ENCODE measurements at places on chromosomes 1 and 21.

DNA sequence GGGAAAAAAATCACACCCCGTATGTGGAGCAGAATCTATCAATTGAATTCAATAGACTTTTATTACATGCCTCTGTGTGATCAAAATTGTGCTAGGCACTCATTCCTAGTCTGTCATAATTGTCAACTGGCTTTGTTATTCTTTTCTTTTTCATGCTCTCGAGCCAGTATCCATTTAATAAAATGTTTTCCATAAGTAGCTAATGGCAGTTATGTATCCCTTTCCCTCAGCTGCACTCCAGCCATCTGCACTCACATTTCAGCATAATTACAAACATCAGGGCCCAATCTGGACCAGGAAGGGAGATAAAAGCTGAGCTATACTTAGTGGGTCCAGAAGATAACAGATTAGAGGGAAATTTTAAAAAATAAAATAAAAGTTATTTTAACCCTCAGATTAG is 15.9 kb downstream of the RGS5 start:
- no peak for DNase-seq

DNA sequence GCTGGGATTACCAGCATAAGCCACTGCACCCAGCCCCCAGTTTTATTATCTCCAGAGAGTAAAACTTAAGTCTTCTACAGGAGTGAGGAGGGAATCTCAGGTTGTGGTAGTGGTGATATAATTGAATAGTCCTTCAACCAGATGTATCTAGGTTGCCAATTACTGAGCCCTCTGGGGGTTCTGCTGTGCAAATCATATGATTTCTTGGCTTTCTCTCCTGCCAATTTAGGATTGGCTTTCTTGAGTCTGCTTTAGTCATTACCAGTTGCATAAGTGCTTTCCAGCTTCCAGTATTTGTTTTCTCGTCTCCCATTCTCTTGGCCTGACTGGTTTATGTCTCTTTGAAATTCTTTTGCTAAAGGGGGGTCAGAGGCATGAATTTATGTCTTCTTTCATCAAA is 11.1 kb downstream of the CPT2 start:
- DNase-seq = no peak

GRCh38 chr1:12519693-12520364 is 98.2 kb downstream of the DHRS3 start:
- no peak for DNase-seq

GRCh38 chr1:3560251-3560871 is 50.9 kb downstream of the MEGF6 start:
- no peak for DNase-seq

- DNase-seq = no peak
Observed at GRCh38 chr1:208977638-208978256, 605.8 kb upstream of the CAMK1G start.

DNA sequence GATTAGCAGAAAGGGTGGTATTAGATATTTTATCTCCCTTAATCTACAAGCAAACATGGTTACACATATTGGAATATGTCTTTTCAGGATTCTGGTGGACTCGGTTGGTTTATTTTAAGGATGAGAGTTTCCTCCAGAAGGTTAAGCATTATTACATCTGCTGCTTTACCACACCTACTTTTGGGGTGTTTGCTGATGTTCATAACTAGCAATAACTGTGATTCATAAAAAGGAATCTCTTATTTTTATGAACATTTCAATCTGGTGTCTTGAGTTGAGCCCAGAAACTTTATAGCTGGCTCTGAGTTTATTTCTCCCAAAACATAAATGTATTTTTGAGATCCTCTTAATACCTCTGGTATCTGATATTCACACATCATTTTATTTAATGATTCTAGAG is 82.7 kb downstream of the LRRC8D start:
- DNase-seq = no peak

GRCh38 chr21:35896060-35896459 is 164.3 kb downstream of the SETD4 start:
- DNase-seq = no peak

- no peak for DNase-seq
Observed at GRCh38 chr1:75836528-75837100, 39.9 kb downstream of the MSH4 start.

DNA sequence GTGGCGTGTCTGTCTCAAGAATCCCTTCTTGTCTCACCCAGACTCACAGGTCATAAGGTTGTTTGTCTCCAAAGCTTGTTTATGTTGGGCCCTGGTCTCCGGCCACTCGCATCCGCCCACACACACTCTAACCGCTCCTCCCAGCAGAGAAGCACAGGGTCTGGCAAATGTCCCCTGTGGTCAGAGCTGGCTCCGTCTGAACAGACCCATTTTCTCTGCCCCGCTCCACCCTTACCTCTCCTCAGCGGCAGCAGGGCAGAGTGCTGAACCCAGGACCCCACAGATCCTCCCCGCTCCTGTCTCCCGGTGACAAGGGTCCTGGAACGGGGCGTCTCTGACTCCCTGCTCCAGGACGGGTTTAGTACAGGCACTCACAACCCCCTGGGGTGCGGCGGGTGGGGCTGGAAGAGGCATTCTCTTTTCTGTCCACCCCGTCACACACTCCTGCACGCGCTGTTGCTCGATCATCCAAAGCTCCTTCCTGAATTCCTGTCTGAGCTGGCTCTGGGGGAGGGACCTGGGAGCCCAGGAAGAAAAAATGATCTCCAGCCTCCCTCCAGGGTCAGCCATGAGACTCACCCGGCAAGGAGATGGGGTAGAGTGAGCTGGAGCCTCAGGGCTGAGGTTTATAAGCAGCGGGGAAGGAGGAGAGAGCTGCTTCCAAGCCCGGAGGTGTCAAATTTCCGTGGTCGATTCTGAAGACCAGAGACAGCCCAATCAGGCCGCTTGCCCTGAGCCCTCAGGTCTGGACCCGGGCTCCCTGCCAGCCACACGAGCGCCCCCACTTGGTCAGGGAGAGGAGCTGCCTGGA is at the start of gene S100A13:
S100A13 (minus strand) TSS at position 602 of the 811 bp plus-strand sequence. CDS start 1,033 bp downstream, outside the sequence.
- DNase-seq = no peak

DNA sequence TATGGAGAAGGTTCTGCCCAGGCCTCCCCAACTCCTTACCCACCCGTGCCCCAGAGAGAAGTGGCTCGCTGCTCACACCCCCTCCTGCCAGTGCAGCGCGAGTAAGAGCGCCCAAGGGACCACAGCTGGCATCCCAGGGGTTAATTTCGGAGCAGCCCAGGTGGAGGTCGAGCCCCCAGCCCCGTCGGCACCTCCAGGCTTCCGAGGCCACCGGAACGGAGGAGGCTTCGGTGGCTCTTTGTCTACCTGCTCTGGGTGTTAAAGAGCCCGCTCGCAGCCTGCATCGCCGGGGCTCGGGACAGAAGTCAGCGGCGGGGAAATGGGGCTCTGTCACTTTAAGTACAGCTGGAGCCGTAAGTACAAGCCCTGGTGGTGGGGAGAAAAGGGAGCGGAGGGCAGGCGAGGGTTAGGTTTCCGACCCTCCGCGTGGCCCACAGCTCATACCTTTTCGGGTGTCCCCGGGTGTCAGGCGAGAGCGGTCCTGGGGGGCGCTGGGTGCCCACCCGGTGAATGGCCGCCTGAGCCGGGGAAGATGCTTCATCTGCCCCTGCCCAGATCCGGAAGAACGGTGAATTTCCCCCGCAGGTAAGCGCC is 89.4 kb upstream of the IPO9 start:
- peak; percentile 34 for DNase-seq

- DNase-seq = no peak
Observed at GRCh38 chr1:1827089-1827848, 49.0 kb upstream of the NADK start.

GRCh38 chr1:206739411-206740076 is 31.0 kb upstream of the IL19 start:
- no peak for DNase-seq

DNA sequence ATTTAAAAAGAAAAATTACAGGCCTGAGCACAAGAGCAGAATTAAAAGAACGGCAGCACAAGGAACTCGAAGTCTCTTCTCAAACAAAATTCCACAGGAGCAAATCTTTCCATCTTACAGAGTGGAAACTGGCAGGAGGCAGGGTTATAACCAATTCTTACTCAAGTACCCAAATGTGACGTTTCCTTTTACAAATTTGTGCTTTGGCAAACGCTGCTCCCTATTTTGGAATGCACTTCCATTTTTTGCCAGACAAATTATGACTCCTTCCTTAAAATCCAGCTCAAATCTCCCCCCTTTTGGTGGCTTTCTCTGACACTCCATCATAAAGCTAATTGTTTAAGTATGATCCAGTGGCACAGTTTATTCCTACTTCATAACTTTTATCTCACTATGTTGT is 7.8 kb downstream of the ERI3 start:
- no peak for DNase-seq

DNA sequence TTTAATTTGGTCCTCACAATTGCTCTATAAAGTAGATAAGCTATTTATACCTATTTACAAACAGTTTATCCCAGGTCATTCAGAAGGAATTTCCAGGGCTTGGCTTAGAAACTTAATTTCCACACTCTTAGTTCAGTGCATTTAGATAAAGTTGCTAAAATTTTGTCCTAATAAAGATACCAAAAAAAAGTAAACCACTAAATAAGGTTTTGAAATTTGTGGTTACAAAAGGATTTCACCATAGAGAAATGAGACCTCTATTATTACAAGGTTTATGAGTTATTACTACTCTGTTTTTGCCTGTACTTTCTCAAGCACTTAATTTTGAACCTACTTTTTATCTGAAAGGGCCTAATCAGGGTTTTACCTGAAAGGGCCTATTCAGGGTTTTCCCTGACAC is 22.4 kb downstream of the PTPN22 start:
- DNase-seq = no peak

DNA sequence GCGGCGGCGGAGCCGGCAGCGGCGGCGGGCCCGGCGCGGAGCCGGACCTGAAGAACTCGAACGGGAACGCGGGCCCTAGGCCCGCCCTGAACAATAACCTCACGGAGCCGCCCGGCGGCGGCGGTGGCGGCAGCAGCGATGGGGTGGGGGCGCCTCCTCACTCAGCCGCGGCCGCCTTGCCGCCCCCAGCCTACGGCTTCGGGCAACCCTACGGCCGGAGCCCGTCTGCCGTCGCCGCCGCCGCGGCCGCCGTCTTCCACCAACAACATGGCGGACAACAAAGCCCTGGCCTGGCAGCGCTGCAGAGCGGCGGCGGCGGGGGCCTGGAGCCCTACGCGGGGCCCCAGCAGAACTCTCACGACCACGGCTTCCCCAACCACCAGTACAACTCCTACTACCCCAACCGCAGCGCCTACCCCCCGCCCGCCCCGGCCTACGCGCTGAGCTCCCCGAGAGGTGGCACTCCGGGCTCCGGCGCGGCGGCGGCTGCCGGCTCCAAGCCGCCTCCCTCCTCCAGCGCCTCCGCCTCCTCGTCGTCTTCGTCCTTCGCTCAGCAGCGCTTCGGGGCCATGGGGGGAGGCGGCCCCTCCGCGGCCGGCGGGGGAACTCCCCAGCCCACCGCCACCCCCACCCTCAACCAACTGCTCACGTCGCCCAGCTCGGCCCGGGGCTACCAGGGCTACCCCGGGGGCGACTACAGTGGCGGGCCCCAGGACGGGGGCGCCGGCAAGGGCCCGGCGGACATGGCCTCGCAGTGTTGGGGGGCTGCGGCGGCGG is 1.0 kb downstream of the ARID1A start:
- no peak for DNase-seq

- DNase-seq = no peak
Observed at GRCh38 chr1:90725657-90726424, 8.7 kb upstream of the BARHL2 start.

DNA sequence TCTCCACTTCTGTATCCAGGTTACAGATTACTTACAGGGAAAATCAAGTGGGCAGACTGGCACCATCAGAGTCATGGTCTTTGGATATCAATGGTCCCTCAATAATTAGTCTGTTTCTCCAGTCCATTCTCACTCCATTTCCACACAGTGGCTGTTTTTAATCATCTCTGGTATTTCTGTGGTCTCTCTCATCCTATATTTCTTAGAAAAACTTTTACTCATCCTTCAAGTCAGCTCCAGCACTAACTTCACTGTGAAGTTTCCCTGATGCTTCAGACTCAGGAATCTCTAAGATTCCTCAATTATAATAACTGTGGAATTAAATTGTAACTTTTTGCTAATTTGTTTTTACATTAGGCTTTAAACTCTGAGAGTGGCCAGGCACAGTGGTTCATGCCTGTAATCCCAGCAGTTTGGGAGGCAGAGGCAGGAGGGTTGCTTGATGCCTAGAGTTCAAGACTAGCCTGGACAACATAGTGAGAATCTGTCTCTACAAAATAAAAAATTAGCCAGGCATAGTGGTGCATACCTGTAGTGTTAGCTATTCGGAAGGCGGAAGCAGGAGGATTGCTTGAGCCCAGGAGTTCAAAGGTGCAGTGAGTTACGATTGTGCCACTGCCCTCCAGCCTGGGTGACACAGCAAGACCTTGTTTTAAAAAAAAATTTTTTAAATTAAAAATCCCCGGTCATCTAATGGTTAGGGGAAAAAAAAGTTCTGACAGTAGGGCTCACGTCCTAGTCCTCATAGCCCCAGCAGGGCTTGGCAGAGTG is 10.6 kb downstream of the CD160 start:
- no peak for DNase-seq

GRCh38 chr21:34822942-34823341 is 154.1 kb downstream of the CLIC6 start:
- DNase-seq = no peak

DNA sequence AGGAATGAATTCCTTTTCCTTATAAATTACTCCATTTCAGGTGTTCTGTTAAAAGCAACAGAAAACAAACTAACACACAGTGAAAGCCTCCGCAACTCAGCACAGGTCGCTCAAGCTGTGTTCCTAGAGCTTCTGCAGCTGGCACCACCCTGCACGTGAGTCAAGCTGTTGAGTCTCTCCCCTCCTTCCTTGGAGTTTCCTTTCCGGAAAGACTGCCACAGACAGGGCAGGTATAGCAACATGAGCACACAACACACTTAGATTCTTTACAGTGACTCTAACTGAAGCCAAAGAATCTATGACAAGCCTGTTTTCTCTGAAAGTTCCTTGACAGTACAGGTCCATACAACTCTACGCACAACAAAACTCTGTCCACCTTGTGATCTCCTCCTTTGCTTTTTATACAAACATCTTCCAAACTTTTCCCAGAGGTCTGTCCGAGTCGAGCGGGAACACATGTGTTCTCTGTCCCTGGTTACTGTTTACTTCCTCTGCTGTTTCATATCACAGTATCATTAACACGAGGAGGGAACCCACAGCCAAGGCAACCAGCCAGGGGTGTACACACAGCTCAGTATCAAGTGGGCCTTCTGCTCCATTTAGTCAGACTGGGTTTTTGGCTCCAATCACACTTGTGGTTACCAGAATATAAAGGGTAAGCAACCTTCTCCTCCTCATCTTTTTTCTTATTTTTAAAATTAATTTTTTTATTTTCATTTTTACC is 38.7 kb upstream of the DESI2 start:
- no peak for DNase-seq
